CD4-positive, alpha-beta T cell treated with Interleukin-2 at 100 ng/mL for 4 hours (primary cell): ENCODE measurements at places on chromosomes 6 and 20.

DNA sequence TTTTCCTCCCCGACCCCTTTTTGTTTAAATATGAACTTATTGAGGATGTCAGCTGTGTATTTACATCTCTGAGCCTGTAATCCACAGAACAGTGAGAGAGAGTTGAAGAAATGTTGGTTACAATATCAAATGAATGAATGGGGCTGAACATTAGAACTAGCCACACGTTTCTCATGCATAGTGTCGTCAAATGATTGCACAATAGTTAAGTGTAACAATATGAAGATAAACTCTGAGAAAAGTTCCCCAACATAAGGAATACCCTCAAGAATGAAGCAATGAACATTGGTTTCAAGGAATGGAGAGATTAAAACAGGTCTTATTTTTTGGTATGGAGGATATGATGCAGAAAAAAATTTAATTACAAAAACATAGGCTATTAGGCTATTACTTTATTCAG, 100.5 kb upstream of the DTNBP1 start:
- DNase-seq = no peak

GRCh38 chr20:34515484-34516246, 557 bp upstream of the DYNLRB1 start:
- DNase-seq = peak; percentile 80

GRCh38 chr6:136030131-136030530, 178.6 kb downstream of the PDE7B start:
- no peak for DNase-seq

GRCh38 chr20:12824328-12825225, 184.2 kb upstream of the SPTLC3 start:
- no peak for DNase-seq

DNA sequence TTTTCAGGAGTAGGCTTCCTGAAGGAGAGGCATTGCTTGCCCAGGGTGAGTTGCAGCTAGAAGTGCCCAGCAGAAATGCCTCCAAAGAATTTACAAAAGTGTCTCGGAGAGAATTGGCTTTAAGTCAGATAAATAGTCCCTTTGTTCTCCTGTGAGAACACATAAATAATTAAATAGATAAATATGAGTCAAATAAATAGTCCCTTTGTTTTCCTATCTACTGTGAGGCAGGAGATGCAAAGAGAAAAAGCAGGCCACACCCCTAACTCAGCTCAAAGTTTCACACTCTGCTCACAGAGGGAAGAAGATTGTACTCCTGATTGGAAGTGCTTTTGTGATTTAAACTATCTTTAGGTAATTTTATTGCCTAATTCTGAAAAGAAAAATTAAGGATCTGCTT, 180.7 kb upstream of the PRSS16 start:
- DNase-seq = no peak

GRCh38 chr20:16257021-16257420, 316.2 kb downstream of the KIF16B start:
- no peak for DNase-seq
